ENCODE measurements at places on chromosomes 7 and 10. TPM values are rescaled to one million over a fixed set of nuclear protein-coding genes. Genes with fewer than 3 reads are reported as not detected.
A peak's percentile ranks its signal among the peaks of the same experiment; 100 is the strongest.

UCN3 gene
- total RNA-seq: not detected

- DNase-seq: peak; percentile 72
These were observed 112.3 kb downstream of the JCAD start for GRCh38 chr10:29946953-29947700.

DNA sequence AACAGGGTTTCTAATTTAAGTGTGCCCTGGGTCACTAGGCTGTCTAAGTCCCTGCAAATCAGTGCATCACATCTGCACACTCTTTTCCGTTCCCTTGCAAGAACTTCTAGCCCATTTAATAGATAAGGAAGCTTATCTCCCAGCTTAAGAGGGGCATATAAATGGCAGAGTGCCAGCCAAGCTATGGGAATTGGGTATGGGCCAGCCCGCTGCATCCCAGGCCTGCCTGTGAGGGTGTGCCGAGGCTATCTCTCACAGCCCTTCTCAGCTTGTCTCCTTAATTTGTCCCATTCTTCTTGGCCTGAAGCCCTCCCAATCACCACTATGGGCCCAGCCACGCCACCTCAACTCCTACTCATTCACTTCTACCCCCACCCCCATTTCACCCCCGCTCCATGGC, 14.7 kb downstream of the AQP1 start:
- DNase-seq: no peak

- no peak for DNase-seq
These were observed 22.6 kb upstream of the MTURN start for GRCh38 chr7:30112103-30112713.

Data from M059J (cell line).